ENCODE measurements at places on chromosomes 5 and 9.

- DNase-seq: no peak
Measured at GRCh38 chr9:133130685-133131244, 9.7 kb upstream of the RALGDS start.

GRCh38 chr5:58507715-58508114, 16.5 kb downstream of the GAPT start:
- no peak for DNase-seq

DNA sequence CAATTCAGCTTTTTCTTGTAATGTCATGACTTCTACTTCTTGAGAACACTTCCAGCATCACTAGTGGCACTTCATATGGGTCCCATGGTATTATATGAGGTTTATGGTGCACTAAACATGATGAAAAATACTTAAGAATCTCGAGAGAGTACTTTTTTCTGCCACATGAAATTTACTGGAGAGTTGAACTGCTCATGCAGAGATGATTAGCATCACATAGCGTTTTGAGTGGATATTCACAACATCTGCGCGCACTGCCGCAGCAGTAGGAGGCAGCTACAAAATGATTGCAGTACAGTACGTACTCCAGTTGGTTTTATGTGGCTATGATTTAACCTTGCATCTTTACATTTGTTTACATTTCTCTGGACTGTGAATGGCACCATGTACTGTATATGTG, 14.7 kb downstream of the RAD1 start:
- DNase-seq: no peak

- no peak for DNase-seq
Measured at GRCh38 chr5:126931963-126932660, 98.2 kb downstream of the MARCHF3 start.

GRCh38 chr9:96169484-96169883, 132.5 kb downstream of the HSD17B3 start:
- DNase-seq: no peak

DNA sequence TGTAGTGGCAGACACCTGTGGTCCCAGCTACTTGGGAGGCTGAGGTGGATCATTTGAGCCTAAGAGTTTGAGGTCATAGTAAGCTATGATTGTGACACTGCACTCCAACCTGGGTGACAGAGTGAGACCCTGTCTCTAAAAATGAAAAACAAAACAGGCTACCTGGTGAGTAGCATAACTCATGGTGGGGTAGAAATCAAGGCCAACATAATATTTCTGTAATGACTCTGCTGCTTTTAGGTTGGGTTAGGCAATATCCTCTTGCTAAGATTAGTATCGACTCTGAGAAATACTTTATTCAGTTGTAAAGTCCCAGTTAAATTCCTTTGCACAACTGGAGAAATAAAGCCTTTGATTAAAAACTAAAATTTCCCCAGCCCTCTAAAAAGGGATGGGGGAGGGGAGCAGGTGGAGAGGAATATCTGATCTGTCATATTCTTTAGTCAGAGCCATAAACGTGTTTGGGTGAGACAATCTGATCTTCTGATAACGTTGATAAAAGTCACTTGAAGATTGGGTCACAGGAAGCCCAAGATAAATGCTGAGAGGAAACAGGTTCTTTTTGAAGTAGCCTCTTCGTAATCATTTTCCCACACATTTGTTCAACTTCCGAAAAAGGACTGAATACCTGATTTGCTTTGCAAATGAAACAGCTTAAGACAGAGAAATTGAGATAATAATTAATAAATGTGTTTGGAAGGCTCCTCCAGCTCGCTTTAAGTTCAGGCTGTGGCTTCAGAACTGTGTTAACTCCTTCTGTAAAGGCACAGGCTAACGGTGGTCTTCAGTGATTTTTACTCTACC, 14.9 kb downstream of the IL4 start:
- no peak for DNase-seq

All from RPMI8226 (cell line).